ENCODE measurements at places on chromosomes 5 and 9.

DNA sequence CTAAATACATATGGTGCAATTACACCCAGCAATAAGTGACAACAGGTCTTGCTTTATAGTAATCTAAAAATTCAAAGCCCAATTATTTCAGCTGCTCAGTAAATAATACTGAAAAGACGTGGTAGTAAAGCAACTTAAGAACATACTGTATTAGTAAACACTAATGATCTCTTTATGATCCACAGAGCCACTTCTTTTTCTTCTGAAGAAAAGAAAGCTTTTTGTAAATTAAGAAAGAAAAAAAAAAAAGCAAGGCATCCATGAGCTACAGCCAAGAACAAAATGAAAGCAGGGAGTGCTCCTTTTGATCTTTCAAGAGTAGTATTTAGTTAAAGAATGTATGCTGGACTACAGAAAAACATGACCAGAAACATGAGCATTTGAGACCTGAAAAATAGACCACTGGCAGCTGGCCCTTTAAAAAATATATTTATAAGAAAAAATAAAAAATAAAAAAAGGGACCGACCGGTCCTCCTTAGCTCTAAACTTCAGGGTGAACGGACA is 348.7 kb downstream of the GLIS3 start:
- no peak for DNase-seq

GRCh38 chr5:41445937-41446563 is 64.4 kb downstream of the PLCXD3 start:
- no peak for DNase-seq

- no peak for DNase-seq
Observed at GRCh38 chr5:131303537-131303936, 39.7 kb downstream of the CDC42SE2 start.

GRCh38 chr5:107472620-107473064 is 198.1 kb downstream of the EFNA5 start:
- DNase-seq: no peak

GRCh38 chr5:148469501-148469935 is 85.8 kb downstream of the FBXO38 start:
- DNase-seq: no peak

- DNase-seq: no peak
Observed at GRCh38 chr5:143921525-143922311, 109.8 kb downstream of the HMHB1 start.

DNA sequence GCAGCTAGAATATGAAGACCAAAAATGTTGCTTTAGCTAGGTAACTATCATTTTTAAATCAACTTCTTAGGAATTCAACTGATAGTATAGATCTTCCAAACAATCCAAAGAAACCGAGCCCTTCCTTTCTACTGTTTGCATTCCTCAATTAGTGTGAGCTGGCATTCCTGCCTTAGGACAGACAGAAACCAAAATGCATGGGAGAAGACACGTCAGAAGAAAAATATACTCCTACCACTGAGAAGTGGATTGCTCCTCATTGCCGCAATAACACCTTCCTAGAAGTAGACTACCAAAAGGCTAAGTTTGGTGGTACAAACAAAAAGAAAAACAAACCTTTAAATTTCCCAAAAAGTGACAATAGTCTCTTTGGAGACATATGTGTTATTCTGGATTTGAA is 440.0 kb downstream of the SEMA5A start:
- DNase-seq: no peak

DNA sequence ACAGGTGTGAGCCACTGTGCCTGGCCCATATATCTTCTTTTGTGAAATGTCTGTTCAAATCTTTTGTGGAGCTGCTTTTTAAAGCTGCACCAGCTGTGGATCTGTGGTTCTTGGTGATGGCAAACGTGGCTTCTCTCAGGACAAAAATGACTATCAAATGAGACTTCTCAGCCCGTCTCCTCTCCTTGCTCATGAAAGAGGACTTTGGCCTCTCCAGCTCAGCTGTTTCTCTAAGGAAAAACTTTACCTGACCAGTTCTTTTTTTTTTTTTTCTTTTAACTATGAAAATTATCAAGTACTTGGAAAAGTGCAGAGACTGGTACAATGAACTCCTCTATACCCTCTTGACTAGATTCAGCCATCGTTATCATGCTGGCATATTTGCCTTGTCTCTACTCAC is 44.8 kb downstream of the RALGPS1 start:
- DNase-seq: no peak

GRCh38 chr9:127131871-127132270 is 9.4 kb upstream of the ANGPTL2 start:
- DNase-seq: no peak

GRCh38 chr5:175478008-175478383 is 364 bp upstream of the SFXN1 start:
- no peak for DNase-seq

DNA sequence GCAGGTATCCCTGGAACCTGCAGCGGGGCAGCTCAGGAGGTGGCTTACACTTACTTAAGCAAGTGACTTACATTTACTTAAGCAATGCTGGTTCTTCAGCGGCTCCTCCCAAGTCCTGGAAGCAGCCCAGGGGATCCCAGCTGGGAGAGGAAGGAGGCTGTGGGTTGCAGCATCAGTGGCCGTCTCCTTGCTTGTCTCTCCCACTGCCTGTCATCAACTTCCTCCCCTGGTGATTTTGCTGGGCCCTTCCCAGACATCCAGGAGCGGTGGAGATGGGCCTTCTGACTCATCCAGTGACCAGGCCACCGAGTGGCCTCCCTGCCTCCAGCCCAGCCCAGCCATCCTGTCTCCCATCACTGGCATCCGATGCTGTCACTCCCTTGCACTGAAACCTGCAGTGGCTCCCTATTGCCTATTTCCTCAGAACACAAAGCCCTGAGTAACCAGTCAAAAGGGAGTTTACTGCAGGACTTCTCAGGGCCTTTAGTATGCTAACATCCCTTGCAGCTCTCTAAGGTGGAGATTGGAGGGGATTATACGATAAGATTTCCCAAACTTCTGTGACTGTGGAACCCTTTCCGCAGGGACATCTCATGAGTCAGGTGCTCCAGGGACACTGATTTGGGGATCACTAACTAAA is 155.9 kb upstream of the PHYKPL start:
- DNase-seq: no peak

GRCh38 chr5:419970-420369 is 23.0 kb upstream of the EXOC3 start:
- DNase-seq: no peak

DNA sequence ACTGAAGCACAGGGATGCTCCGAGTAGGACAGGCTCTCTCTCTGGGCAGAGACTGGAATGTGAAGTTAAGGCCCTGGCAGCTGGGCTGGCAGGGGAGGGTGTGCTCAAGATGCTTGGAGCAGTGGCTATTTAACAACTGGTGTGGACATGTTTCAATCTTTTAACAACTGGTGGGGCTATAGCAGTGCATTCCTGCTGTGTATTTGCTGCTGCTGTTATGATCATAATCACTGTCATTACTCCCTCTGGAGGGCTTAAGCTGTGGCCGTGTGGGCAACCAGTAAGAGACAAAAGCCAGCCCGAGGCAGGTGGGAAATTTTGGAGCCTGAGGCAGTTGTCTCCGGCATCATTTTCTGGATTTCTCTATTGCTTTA is 33.3 kb upstream of the PTGS1 start:
- DNase-seq: no peak

DNA sequence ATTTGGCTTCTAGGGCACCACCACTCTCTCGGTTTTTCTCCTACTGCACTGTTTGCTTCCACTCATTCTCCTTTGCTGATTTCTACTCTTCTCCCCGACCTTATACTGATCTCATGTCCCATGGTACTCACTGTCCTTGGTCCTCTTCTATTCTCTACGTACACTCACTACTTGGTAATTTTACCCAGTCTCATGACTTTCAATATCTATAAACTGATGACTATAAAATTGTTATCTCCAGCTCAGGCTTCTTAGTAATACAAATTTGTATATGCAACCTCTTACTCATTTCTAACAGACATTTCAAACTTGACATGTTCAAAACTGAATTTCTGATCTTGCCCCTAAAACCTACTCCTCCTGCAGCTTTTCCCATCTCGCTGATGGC is 4.1 kb downstream of the RAPGEF6 start:
- DNase-seq: no peak

GRCh38 chr9:98214811-98215210 is 22.4 kb upstream of the CORO2A start:
- DNase-seq: no peak

- DNase-seq: no peak
Observed at GRCh38 chr9:116929621-116930020, 242.5 kb downstream of the TRIM32 start.

DNA sequence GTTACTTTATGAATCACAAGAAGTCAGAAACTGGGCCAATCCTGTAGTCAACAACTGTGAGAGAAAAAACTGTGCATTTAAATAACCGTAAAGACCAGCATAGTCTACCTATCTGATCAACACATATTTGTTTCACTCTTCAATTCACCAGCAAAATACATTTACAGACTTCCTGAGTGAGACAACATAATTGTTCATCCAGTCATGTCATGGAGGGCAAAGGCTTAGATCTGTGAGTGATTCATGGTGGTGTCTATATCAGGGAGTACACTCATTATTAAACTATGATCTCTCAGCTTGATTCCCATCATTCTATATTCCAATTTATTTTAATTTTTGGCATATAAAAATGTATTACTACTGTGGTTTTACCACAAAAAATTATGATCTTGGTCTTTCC is 694.6 kb downstream of the DNAH5 start:
- no peak for DNase-seq
